ENCODE measurements at places on chromosomes 12 and 14. TPM values are rescaled to one million over a fixed set of nuclear protein-coding genes. Genes with fewer than 3 reads are reported as not detected.

The SLCO1B3 gene
- polyA plus RNA-seq = not detected

The APOLD1 gene
- polyA plus RNA-seq = 4.5 TPM

The ULK1 gene
- polyA plus RNA-seq = 11.4 TPM

The MTHFD1 gene
- polyA plus RNA-seq = 73.0 TPM

The HSPB8 gene
- 67.2 TPM for polyA plus RNA-seq

The ACOT4 gene
- polyA plus RNA-seq = 10.6 TPM

The CISTR gene
- not detected for polyA plus RNA-seq

The BCL11B gene
- 0.13 TPM for polyA plus RNA-seq
